ENCODE measurements at places on chromosomes 1 and 21.

GRCh38 chr1:221939607-221940006 is 197.7 kb upstream of the DUSP10 start:
- peak; percentile 82 for DNase-seq

DNA sequence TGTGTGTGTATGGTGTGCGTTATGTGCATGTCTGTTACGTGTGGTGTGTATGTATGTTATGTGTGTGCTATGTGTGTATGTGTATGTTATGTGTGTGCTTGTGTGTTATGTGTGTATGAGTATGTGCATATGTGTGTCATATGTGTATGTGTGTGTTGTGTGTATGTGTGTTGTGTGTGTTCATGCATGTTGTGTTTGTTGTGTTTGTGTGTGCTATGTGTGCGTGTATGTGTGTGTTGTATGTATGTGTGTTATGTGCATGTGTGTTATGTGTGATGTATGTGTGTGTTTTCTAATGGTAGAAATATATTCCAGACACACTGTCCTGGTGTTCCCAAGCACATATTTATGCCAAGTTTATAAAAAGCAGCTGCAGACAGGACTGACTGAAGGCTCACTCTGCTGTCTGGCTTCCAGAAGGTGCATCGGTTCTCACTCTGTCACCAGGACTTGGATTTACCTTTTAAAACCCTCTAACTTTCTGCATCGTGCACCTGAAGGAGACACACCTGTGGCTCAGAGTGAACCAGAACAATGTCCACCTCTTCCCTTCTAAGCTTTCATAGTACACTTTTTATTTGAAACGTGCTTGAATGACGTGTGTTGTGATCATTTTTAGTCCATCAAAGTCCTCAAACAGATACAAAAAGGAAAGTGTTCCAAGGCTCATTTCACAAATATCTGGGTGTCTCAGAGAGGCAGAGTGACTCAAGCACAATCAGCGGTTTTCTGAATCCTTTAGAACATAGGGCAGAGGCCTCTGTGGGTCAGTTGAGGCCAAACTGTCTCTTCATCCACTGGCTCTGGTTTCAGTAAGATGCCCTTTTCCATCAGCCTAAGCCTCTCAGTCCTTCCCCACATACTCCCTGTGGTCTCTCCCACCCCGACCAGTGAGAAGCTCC is 49.9 kb downstream of the TOMM20 start:
- DNase-seq: no peak

DNA sequence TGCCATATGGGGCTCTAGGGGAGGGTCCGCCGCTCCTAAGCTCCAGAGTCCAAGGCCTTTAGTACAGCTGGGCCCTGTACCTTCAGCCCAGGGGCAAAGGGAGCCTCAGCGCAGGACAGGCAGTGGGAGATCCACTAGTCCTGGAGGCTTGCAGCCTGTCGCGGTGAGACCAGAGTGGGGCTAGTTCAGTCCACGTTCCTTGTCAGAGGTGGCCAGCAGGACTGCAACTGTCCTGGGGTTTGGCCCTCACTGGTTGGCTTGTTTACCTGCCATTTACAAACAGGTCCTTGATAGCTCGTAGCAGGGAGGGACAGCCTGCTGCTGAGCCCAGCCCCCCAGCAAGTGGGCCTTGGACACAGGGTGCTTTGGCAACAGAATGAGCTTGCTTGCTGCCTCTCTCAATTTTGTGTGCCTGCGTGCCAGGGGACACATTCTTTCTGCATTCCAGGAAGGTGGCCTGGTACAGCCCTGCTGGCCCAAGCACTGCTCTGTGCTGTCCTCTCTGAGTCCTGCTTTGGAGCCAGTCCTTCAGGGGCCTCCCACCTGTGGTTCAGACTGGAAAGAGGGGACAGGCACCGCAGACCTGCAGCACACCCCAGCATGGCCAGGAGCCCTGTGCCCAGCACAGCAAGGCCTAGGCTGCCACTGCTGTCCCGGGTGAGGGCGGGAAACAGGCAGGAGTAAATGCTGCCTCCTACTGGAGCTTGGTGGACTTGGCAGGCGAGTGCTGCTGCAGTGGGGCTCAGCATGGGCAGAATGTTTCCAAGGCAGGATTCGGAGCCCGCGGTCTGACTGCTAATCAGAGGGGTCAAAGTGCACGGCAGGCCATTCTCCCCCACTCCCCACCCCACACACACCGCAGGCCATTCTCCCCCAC is 15.2 kb downstream of the H6PD start:
- DNase-seq: peak; percentile 75

- no peak for DNase-seq
Observed at GRCh38 chr1:33849211-33849610, 14.7 kb upstream of the HMGB4 start.

GRCh38 chr1:76219366-76219818 is 144.8 kb downstream of the ST6GALNAC3 start:
- no peak for DNase-seq

- no peak for DNase-seq
Observed at GRCh38 chr1:160206036-160206389, 829 bp downstream of the PEA15 start.

DNA sequence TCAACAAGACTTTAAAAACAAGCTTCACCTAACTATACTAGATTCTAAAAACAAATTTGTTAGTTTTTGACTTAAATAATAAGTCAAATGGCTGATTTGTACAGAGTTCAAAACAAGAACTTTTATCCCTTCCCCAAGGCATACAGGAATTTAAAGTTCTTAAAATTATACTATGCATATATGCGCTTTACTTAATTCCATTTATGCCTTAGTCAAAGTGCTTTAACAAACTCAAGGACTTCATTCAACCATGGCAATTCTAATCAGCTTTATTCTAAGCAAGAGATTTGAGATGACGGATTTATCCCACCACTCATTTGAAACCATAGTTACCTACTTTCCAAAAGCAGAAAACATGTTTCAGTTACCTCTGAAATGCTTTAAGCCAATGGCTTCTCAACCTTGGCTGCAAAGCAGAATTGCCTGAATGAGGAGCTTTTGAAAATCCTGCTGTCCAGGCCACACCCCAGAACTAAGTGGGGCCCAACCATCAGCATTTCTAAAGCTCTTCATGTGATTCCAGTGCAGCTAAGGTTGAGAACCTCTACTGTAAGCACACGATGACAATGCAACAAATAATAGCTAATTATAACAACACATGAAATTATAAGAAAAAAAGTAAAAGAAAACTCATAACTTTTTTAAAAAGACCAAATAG is 44.6 kb downstream of the TTLL7 start:
- no peak for DNase-seq

GRCh38 chr1:30110846-30111245 is 612.5 kb downstream of the MATN1 start:
- no peak for DNase-seq

DNA sequence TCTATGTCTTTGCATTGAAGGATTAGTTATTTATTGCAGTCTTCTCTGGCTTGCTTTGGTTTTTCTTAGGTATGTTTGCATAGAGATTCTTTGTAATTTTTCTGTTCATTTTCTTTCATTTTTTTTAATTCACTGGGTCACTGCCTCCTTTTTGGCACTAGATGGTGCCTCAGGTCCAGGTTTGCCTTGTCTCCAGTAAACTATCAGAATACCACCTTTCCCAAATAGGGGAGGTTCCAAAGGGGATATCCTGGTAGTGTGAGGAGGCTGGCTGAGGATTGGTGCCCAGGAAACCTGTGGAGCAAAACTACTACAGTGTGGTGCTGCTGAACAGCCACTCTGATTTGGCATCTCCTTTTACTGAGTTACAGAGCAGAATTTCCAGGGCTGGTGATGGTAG is 257.1 kb downstream of the KCTD3 start:
- no peak for DNase-seq

- DNase-seq: no peak
Observed at GRCh38 chr1:152520561-152521090, 6.3 kb downstream of the CRCT1 start.

GRCh38 chr1:56188221-56188620 is 391.1 kb downstream of the PLPP3 start:
- no peak for DNase-seq

GRCh38 chr1:1318131-1318652 is 6.3 kb downstream of the INTS11 start:
- DNase-seq: peak; percentile 66

DNA sequence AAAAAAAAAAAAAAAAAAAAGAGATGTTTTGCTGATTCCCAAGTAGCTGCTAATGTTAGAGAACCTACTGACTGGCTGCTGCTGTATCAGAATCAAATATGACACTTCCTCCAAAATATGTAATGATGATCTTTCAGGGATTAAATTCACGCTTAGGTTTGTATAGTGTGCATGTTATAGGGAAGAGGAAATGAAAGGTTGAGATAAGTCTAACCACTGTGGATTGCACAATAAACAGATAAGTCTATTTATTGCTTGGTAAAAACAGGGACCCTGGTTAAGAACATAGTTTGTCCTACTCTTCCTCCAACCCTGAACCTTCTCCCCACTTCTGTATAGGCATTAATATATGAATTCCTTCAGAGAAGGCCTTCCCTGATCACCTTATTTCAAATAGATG is 13.2 kb downstream of the RC3H1 start:
- DNase-seq: no peak
